ENCODE measurements at places on chromosomes 1 and 21. TPM values are rescaled to one million over a fixed set of nuclear protein-coding genes. Genes with fewer than 3 reads are reported as not detected.

- no peak for DNase-seq
These were observed 483.4 kb downstream of the OMA1 start for GRCh38 chr1:58063095-58063494.

HSD3B1 gene
- not detected for total RNA-seq

DNA sequence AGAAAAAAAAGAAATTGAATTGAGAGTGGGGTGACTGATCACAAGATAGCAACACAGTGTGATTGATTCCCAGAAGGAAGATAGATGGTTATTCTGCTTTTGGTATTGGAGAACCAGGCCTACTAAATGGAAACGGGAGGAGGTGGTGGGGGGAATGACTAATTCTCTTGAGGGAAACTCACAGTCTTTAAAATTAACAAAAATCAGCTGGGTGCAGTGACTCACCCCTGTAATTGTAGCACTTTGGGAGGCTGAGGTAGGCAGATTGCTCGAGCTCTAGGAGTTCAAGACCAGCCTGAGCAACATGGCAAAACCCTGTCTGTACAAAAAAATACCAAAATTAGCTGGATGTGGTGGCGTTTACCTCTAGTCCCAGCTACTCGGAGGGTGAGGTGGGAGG, 134.6 kb upstream of the PDE4B start:
- no peak for DNase-seq

LCE3E gene
- total RNA-seq, result not detected

DNA sequence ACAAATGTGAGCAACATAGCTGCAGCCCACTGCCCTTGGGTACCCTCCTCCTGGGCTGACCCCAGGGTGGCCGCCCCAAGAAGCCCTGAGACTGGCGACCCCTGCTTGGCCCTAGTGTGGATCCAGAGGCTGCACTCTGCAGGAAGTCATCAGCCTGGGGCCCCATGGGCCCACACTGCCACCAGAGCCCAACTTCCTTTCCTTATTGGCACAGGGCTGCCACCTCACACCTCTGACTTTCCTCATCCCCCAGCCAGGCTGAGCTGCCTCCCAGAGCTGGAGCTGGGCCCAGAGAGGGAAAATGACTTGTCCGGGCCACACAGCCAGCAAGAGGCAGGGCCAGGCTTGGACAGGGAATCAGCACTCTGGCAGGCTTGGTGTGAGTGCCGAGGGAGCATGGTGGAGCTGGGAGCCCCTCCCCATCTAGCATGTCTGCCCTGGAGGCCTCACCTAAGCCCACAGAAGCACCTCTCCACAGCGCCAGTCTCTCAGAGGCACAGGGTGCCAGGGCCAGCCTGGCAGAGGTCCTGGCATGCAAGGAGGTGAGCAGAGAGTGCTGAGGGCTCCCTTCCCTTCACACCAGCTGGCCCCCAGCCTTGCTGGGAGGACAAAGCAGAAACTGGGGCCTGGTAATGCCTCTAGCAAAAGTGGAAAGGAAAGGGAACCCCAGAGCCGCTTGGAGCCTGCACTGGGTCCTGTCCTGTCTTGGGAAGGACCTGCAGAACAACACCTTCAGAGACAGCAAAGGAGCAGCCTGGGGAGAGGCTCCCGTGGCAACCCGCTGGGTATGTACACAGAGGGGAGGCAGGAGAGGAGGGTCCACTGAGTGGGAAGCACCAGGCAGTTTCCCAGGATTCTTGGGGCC, 3.2 kb downstream of the RAP1GAP start:
- DNase-seq, result no peak

GRCh38 chr1:153945795-153946621, 510 bp downstream of the DENND4B start:
- DNase-seq, result peak; percentile 81

DNA sequence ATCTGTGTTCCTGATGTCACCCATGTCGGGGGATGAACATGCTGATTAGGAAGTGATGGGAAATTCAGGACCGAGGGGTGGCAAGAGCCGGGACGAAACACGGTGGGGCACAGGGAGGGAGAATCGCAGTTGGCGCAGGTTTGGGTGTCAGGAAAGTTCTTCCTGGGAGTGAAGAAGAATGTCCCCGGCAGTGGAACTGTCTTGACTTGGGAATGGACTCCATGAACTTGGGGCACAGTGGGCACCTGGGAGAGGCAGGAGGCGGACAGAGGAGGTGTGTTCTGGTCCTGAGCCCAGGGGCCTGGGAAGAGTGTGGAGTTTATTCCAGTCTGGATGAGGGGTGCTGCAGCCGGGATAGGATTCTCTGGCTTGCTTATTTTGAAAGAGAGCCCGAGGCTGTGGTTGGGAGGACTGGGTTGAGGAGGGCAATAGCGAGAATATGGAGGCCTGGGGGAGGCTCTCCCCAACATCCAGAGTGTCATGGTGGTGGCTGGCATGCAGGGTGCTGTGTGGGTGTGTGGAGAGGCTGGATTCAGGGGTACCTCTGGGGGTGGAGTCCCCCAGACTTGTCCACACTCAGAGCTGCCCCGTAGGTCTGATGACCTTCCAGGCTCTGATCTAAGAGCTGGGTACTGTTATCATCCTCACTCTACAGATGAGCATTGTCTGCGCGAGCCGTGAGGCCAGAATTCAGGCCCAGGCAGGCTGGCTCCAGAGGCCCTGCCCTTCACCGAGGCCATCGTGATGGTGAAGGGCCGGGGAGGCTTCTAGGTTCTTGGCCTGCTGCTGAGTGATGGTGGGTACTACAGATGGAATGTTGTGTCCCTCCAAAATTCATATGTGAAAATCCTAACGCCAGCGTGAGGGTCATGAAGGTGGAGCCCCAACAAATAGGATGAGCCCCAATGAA, 274.5 kb upstream of the C1orf174 start:
- DNase-seq, result no peak

DNA sequence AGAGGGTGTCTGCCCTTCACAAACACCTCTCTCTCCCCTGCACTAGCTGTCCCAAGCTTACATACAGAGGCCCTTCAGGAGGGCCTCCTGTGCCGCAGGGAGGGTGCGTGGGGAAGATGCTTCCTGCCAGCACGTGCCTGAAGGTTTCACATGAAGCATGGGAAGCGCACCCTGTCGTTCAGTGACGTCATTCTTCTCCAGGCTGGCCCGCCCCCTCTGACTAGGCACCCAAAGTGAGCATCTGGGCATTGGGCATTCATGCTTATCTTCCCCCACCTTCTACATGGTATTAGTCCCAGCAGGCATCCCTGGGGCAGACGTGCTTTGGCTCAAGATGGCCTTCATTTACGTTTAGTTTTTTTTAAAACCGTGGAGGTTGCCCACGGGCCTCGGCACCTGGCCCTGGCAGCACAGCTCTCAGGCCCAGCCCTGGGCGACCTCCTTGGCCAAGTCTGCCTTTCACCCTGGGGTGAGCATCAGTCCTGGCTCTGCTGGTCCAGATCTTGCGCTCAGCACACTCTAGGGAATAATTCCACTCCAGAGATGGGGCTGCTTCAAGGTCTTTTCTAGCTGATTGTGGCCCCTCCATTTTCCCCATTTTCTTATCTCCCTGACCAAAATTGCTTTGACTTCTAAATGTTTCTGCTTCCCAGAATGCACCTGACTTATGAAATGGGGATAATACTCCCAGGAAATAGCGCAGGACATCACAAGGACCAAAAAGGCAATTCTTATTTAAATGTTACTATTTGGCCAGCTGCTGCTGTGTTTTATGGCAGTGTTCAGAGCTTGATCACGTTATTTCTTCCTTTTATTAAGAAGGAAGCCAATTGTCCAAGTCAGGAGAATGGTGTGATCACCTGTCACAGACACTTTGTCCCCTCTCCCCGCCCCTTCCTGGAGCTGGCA, 6.1 kb downstream of the NPPA start:
- peak; percentile 51 for DNase-seq

DNA sequence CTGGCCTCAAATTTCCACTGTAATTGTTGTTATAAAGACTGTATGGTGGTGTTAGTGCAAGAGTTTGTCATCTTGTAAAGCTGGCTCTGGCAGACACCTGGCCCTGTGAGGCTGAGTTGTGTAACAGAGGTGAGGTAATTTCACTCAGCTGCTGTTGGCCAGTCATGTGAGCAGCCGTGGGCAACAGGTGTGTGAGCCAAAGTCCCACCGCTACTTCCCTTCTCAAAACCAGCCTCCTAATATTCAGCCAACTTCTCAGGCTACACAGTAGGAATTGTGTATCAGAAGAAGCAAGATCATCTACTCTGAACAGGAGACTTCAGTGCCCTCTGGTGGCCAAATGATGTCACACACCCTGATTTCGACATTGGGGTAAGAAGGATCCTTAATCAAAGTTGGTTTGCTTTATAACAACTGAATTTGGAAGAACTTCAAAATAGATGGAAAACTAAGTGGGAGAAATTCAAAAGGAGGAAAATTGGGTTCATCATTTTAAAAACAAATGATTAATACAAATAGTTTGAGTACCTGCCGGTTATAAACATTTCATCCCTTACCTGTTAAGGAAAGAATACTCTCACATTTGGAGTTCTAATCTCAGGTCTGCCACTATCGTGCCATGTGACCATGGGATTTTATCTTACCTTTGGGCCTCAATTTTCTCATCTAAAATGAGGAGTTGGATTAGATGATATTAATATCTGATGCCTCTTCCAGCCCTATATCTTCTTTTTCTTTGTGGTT, 2.6 kb upstream of the CREG1 start:
- DNase-seq, result peak; percentile 81

AQP10 gene
- not detected for total RNA-seq

- no peak for DNase-seq
These were observed 551.5 kb downstream of the LMO4 start for GRCh38 chr1:87880098-87880760.

DNA sequence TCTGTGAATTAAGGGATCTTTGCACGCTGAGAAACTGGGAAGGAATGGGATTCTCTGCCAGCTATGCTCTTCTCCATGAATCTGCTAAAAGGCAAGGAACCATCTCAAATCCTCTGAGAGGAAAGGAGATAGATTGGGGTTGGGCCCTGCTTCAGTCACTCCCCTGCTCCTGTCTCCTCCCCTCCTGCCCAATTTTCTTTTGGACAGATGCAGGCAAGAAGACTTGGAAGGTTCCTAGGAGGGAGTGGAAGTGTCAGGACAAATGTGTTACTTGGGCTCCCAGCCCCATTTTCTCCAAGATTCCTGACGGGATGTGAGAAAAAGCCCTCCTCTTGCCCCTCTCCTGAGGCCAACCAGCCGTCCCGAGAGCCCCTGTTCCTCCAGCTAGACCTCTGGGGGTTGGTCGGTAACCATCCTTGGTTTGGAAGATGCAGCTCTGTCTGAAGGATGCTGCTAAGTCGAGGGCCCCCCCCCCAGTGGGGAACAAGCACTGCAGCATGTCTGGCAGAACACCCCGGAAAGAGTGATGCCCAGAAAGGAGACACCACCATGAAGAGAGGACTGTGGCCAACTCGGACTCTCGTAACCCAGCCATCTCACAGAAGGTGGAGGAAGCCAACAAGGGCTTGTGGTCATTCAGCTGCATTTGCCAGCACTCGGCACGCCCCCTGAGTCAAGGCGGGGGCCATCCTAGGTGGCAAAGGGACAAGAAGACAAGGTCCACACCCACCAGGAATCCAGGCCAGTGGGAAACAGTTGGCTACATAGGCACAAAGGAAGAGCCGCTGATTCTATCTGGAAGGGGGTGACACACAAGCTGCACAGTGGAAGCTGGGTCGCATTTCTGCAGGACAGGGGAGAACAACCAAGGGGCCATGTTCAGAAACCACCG, 43.7 kb downstream of the CDK18 start:
- DNase-seq, result no peak

Data from SK-MEL-5 (cell line).